ENCODE measurements at places on chromosomes 13 and 19.
A peak's percentile ranks its signal among the peaks of the same experiment; 100 is the strongest.

DNA sequence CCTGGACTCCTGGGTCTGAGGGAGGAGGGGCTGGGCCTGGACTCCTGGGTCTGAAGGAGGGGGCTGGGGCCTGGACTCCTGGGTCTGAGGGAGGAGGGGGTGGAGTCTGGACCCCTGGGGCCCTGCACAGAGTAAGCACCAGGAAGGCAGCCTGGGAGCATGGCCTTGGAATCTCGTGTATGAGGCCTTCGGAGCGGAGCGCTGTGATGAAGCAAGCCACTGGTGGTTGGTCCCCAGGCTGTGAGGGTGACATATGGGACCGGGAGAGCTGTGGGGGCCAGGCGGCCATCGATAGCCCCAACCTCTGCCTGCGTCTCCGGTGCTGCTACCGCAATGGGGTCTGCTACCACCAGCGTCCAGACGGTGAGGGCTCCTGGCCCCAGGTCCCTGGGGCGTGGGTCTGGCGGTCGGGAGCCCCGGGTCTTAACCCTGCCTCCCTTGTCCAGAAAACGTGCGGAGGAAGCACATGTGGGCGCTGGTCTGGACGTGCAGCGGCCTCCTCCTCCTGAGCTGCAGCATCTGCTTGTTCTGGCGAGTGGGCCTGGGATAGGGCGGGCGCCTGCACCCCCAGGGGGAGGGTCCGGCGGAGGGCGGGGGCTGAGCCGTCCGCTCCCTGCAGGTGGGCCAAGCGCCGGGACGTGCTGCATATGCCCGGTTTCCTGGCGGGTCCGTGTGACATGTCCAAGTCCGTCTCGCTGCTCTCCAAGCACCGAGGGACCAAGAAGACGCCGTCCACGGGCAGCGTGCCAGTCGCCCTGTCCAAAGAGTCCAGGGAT, 918 bp downstream of the TMEM190 start:
- DNase-seq = no peak

- DNase-seq = peak; percentile 5
Measured at GRCh38 chr19:41746593-41747227, 8.6 kb upstream of the CEACAM6 start.

GRCh38 chr19:17394891-17395415, 957 bp upstream of the CCDC194 start:
- DNase-seq = peak; percentile 52

DNA sequence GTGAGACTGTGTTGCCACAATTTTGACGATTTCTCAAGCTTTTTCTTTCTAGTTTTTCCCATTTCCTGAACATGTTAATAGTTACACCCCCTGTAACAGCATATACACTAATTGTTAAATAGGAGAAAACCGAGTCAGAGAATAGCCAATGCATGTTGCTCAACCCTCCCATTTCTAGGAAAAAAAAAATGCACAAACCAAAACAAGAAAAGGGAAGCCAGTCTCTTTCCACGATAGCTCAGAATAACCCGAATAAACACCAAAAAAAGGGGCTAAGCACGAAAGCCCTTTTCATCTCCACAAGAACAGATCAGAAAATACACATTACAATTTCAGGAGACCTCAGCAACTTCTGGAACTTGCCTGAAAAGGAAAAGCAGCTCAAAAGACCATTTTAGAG, 16.3 kb downstream of the LATS2 start:
- no peak for DNase-seq

GRCh38 chr13:97015661-97016350, 21.5 kb upstream of the OXGR1 start:
- DNase-seq = no peak

DNA sequence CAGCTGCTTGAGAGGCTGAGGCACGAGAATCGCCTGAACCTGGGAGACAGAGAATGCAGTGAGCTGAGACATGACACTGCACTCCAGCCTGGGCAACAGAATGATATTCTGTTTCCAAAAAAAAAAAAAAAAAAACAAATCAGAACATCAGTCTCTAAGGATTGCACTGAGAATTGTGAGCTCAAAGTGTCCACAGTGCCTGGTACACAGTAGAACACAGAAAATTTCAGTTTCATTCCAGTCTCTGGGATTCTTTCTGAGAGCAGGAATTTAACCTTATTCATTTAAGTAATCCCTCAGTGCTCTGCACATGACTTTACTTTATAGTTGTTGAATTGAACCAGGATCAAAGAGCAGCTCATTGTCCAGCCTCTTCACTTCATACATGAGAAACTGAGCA, 25.9 kb upstream of the GATAD2A start:
- no peak for DNase-seq

- no peak for DNase-seq
Measured at GRCh38 chr13:113390874-113391497, 27.1 kb upstream of the GRTP1 start.

- no peak for DNase-seq
Measured at GRCh38 chr13:58573743-58574142, 942.2 kb downstream of the PCDH17 start.

DNA sequence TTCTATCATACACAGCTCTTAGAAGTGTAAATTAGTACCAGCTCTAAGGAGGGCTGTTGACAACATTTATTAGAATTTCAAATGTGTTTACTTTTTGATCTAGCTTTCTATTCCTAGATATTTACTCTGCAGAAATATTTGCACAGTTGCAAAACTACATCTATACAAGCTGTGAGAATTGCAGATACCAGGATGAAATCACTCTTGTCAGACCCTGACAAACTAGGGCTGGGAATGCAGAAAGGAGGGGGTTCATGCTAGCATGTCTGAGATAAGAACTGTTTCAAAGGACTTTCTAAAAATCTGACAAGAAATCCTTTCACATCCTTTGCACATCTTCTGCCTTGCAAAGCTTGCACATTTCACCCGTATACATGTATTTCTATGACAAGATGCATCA, 11.8 kb upstream of the PABPC3 start:
- no peak for DNase-seq

DNA sequence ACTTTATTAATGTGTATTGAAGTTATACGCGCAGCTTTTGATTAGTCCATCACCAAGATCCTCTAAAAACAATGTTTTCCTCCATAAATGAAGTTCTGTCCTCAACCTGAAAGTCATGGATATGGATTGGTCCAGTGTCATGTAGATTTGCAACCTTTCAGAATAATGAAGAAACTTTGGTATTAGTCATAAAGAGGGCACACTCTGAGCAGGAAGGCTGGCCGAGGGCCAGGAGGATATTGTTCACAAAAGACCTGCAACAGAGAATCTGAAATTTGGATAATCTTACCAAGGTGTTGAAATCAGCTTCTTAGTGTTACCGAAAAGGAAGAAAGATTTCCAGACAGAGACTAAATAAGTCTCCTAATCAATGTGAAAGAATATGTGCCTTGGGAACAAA, 20.7 kb downstream of the CLDN10 start:
- DNase-seq = no peak

DNA sequence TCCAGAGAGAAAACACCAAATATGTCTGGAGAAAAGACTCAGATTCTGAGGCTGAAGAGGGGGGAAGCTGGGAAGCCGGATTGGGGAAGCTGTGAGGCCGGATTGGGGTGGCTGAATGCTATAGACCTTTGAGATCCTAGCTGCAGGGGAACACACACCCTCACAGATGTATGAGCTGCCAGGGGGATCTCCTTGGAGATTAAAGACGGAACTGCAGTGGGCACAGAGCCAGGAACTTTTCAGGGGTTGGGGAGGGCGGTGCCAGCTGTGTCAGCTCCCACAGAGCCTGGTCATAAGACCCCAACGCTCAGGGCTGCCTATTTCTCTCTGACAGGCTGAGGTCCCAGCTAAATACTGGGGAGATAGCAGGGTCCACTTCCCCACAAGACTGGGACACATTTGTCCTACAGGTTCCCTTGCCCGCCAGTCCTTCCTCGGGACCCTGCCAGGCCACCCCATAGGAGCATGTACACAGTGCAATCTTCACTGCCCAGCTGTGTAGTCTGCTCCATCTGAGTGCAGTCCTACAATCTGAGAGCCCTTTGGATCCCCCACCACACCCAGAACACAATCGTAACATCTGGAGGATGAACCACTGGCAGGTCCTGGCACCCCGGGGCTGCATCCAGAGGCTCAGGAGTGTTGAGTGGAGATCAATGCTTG, 1893.9 kb downstream of the PCDH9 start:
- DNase-seq = no peak

DNA sequence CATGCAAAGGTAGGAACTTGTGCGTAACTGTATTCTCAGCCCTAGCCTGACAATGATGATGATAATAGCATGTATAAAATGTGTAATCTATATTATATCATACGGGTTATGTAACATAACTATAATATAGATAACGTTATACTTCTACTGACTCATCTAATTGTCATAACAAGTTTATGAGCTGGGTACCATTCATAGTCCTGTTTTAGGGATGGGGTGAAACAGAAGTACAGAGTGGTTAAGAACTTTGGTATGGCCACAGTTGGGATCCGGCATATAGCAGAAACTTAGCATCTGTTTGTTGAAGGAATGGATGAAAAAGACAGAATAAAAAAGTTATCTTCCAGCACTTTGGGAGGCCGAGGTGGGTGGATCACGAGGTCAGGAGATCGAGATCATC, 5.2 kb downstream of the CTU1 start:
- no peak for DNase-seq

- no peak for DNase-seq
Measured at GRCh38 chr13:107743983-107744382, 471.4 kb downstream of the LIG4 start.

GRCh38 chr13:111914241-111915103, 152.5 kb upstream of the SOX1 start:
- no peak for DNase-seq

DNA sequence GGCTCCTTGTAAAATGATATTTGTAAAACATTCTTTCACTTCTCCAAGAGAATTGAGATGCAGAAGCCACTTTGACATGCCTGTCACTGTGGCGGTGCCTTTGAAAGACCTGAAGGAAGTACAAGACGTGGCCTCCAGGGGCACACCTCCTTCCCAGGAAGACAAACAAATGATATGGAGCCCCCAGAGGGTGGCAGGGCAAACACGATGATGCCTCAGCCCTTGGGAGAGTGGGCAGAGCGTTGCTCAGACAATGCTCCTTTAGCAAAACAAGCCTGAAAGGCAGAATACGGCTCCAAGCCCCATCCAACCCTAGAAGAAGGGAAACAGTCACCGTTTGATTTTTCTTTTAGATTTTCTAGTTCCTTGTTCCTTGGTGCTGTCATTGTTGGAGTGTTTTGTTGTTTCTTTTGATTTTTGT, 9.2 kb upstream of the ATP12A start:
- DNase-seq = no peak

Data from activated effector memory CD4-positive, alpha-beta T cell treated with Interleukin-2 at 50 U/mL for 16 hours (primary cell).